ENCODE measurements at places on chromosomes 11 and 22.

- no peak for DNase-seq
These were observed 11.0 kb upstream of the AMOTL1 start for GRCh38 chr11:94757037-94757735.

- DNase-seq = no peak
These were observed 4.1 kb upstream of the MOB2 start for GRCh38 chr11:1490651-1491050.

DNA sequence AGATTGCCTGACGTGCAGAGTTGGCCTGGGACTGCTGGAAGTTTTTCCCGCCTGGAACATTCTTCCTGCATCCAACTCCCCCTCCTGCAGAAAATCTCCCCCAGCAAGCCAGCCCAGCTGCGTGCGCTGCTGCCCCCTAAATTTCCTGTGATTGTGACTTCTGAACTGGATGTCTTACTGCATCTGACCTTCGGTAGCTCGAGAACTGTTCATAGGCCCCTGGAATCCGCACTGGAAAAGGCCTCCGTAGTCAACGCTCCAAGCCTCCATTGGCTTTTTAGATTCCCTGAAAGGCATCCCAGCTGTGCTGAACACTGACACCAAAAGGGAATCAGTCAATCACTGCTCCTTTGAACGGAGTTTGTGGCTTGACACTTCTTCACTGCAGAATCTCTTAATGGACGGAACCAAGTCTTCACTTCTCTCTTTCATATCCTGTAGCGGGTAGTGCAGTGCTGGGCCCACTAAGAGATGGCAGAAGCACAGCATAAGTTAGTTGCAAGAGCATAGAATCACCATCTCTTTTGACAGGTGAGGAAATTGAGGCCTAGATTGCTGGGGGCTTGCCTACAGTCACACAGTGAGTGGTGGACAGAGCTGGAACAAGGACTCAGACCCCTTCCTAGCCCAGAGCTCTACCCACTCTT, 14.2 kb upstream of the RASD2 start:
- no peak for DNase-seq

GRCh38 chr22:49997932-49998717, 14.4 kb downstream of the IL17REL start:
- no peak for DNase-seq

DNA sequence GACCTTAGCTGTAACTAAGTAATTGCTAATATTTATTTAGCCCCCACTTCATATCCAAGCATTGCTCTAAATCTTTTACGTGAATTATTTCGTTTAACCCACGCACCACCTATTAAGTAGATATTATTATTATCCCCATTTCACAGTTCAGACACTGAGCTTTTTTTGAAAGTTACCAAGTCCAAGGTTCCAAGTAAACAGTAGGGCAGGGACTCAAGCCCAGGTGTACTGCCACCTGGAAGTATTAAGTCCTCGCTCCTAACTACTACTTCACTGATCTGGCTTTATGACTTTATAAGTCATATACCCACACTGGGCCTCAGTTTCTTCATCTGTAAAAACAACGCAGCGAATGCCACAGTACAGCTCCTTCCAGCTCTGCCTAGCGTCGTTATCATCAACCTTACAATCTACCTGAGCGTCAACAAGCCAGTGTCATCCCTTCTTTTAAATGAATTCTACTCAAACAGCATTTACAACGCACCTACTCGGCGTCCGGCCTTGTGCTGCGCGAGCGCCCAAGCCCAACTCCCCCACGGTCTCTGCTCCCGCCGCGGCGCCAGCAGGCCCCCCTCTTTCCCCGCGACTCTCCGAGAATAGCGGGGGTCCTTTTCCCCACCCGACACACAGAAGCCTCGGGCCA, 624 bp downstream of the TMEM41B start:
- peak; percentile 14 for DNase-seq

DNA sequence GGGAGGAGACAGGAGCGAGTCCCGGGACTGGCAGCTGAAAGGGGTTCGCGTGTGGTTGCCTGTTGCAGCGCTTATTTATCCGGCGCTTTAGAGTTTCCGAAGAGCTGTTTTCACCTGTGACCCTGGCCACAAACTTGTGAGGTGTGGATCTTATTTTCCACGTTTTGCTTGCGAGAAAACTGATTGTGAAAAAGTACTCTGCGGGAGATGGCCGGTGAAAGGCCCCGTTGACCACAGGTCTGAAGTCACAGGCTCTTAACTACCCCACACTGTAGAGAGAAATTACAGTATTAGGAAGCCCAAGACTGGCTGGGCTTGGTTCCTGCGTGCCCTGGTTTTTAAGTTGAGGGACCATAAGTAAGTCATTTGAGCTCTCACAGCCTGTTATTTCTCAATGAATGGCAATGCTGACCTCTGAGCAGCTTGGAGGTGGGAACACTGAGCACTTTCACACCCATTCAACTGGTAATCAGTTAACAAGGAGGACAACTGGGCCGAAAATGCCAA, 379 bp upstream of the RAB38 start:
- DNase-seq = no peak

GRCh38 chr11:27282806-27283205, 80.2 kb downstream of the CCDC34 start:
- DNase-seq = no peak

GRCh38 chr11:74677131-74677530, 54.1 kb downstream of the CHRDL2 start:
- no peak for DNase-seq

GRCh38 chr11:77522215-77522614, 48.3 kb upstream of the PAK1 start:
- DNase-seq = no peak

DNA sequence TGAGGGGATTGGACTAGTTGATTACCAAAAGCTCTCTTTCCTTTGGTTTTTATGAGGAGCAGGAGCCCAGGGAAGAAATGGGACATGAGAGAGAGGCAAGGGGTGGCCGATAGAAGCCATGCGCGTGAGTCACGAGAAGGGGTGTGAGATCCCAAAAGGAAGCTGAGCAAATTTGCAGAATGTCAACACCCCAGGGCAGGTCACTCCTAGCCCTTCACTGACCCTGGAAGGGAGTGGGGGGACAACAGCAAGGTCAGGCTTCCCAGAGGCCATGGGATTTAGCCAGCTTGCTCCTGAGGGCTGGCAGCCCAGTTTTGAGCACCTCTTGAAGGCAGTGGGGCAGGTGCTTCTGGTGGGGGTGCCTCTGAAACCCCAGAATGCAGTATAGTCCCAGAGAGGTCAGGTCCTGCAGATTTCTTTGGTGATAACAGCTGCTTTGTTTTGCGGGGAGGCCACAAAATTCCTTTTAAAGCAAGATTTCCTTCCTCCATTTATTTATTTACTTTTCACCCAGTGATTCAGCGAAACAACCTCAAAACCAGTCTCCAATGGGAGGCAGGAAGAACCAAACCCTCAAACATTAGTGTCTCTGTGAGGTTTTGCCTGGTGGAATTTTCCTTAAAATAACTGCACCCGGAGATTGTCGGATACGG, 40.1 kb upstream of the TIMP3 start:
- no peak for DNase-seq

DNA sequence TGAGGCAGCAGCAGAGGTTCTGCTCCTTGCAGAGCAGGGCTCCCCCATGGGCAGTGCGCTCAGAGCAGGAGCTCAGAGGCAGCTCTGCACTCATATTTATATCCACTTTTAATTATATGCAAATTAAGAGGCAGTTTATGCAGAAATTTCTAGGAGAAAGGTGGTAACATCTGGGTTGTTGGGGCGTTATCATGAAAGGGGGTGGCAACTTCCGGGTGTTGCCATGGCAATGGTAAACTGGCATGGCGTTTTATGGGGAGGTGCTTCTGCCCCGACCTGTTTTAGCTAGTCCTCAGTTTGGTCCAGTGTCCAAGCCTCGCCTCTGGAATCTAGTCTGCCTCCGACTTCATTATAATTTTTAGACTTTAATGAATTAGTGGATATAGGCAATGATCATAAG, 1191.7 kb downstream of the TBC1D22A start:
- DNase-seq = no peak

GRCh38 chr11:119793335-119793984, 64.5 kb upstream of the NECTIN1 start:
- no peak for DNase-seq

DNA sequence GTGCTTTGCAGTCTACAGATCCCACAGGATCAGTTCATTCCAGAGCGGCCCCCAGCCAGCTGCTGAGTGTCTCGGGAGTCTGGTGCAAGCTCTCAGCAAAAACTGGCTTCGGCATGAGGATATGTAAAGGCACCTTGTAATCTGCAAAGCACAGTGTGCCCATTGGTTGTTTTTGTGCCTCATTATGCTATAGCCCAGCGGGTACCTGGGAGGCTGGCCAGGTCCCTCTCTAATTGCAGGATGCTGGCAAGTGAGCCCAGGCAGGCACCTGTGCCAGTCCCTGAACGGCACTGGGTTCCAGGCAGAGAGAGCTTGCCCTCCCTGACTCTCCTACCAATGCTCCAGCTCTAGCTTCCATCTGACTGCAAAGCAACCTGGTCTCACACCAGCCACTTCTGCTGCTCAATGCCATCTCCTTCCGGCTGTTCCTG, 128.7 kb downstream of the DSCAML1 start:
- no peak for DNase-seq

DNA sequence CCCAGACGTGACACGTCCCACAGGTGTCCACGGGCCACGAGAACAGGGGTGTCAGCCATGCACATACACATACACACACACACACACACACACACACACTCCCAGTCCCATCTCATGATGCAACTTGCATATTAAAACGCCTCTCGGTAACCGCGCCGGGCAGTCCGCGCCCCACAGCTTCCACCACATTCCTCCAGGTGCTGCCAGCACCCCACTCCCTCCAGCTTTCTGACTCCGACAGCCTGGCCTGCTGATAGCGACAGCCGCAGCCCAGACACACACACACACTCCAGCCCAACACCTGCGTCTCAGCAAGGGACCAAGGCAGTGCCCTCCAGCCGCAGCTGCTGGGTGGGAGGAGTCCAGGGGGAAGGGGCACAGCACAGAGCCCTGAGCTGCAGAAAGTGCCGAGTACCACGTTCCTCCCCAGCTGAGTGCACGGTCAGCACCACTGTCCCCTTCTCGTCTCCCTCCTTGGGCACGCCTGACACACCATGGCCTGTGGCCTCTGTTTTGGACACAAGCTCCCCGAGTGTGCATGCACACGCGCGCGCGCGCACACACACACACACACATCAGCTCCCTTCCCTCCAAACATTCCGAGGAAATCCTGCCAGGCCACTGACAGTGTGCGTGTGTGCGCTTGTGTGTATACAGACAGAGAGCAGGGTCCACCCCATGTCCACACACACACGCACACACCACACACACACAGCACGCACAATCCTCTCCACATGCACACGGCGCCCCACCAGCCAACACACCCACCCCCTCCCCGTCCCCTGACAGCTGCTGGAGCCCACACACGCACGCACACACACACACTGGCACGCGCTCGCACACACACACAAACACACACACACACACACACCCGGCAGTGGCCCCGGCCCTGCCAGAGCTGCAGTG, 1.2 kb downstream of the ELFN2 start:
- no peak for DNase-seq

GRCh38 chr11:130103296-130103814, 33.7 kb downstream of the APLP2 start:
- DNase-seq = no peak

DNA sequence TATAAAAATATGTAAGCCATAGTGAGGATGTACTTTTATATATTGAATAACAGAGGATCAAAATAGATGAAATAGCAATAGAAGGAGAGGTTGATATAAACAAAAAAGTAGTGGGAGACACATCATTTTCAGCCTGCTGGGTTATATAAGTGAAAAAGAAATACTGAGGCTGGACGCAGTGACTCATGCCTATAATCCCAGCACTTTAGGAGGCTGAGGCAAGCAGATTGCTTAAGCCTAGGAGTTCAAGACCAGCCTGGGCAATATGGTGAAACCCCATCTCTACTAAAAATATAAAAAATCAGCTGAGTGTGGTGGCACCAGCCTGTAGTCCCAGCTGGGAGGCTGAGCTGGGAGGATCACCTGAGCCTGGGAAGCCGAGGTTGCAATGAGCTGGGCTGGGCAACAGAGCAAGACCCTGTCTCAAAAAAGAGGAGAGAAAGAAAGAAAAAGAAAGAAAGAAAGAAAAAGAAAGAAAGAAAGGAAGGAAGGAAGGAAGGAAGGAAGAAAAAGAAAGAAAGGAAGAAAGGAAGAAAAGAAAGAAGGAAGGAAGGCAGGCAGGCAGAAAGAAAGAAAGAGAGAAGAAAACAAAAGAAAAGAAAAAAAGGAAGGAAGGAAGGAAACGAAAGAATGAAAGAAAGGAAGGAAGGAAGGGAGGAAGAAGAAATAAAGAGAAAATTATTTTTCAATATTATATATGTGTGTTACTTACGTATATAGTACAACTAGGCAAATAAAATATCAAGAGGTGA, 7.0 kb upstream of the P2RY2 start:
- no peak for DNase-seq

DNA sequence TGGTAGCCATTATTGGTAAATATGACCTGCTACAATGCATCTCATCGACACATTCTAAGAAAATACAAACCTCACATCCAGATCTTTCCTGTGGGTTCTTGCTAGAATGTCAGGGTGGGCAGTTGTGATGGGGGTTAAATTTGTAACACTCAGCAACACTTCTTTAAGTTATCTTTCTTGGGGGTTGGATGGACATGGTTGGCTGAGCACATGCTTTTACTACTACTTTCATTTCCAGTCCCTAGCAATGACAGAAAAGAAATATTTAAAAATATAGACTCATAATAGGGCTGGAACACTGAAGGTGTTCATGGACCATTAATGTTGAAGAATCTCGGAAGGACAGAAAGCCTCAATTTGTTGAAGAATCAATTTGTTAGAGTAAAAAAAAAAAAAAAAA, 57.6 kb downstream of the APOL3 start:
- DNase-seq = no peak

GRCh38 chr22:17359501-17359900, 9.8 kb upstream of the CECR2 start:
- DNase-seq = no peak

- DNase-seq = no peak
These were observed 30.7 kb downstream of the FGF4 start for GRCh38 chr11:69744435-69744834.

DNA sequence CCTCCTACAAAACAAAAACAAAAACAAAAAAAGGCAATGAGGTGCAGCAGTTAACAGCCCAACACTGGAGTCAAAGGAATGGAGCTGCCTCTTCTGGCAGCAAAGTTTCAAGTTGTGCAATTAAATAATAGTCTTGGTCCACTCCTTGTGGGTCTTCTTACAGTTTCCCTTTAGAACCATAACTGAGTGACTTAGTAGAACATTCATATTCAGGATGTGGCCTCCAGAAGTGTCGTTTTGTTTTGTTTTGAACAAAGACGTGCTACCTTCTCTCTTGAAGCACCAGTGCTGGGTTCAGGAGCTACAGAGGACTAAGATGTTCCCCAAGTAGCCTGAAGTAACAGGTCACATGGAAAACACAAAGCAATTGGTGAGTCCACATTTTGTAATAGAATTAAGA, 2.0 kb upstream of the JAML start:
- peak; percentile 32 for DNase-seq

Measured in CD4-positive, alpha-beta T cell treated with Interleukin-6 at 100 ng/mL for 8 hours (primary cell).